ENCODE measurements at places on chromosomes 2 and 18.

- no peak for DNase-seq
Observed at GRCh38 chr2:47946593-47946992, 40.3 kb upstream of the FBXO11 start.

- no peak for DNase-seq
Observed at GRCh38 chr2:219369447-219369861, 18.3 kb downstream of the DNPEP start.

DNA sequence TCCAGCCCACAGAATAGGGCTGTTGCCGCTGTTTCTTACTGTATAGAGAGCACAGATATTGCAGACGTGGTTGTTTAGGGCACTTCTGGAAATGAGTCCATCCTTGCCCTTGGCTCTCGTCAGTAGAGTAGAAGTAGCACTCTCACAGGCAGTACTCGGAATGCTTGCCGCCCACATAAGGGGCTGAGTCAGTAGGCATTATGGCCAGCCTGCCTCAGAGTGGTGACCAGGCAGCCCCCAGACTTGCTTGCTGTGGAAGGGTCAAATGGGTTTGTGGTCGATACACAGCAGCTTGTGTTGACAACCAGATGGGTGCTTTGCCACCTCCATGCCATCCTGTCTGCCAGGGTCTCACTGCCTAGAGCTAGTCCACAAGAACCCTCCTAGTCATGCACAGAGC is 38.7 kb downstream of the PLEKHB2 start:
- no peak for DNase-seq

DNA sequence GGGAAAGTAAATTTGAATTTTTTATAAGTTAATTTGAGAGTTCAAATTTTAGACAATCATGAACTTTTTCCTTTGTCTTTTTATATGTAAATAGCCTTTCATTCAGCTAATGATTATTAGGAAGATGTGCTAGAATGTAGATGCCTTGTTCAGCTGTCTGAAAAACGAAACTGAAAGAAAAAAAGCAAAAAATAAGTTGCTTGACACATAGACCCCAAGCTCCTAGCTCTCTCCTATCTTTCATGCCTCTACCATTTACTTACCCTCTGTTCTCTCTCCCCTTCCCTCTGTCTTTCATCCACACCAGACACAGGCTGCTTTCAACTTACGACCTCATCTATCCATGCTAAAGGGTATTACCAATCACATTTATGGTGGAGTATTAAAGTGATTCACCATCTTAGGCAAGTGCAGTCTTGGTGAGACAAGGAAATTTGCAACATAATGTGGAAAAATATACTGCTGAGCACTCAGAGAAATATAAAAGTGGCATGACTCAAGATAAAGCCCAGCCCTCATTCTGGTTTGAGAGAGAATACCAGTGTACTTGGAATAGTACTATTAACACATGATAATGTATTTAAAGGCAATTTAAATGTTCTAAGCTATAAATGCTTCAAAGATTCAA is 425.6 kb downstream of the SUCLG1 start:
- no peak for DNase-seq

GRCh38 chr18:74116633-74117554 is 30.7 kb downstream of the FBXO15 start:
- DNase-seq = peak; percentile 2

DNA sequence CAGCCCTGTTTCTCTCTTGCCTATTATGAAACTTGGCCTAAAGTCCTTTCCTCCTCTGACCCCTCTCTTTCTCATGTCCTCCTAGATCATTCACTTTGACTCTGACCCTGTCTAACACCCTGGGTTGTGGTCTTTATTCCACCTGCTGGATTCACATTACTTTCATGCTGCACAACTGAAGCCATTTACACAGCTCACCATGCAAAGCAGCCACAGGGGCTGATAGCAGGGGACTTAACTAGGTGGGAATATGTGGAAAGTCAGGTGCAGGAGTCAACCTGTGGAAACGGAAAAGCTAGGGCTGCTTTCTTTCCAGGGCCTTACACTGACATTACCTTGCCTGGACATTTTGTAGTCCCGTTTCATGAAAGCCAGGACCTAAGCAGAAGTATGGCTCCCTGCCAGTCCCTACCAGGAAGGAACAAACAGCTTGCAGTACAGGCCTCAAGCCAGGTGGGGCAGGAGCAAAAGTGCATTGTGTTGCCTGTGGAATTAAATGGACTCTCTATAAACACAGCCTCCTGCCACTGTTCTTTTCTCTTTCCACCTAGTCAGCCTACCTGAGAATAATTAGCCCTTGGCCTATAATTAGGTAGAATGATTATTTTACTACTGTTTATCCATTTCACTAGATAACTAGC is 11.8 kb downstream of the MAPRE3 start:
- DNase-seq = peak; percentile 13

- no peak for DNase-seq
Observed at GRCh38 chr2:105781274-105781978, 36.7 kb downstream of the NCK2 start.

- no peak for DNase-seq
Observed at GRCh38 chr2:102100371-102101096, 42.0 kb upstream of the IL1R1 start.

DNA sequence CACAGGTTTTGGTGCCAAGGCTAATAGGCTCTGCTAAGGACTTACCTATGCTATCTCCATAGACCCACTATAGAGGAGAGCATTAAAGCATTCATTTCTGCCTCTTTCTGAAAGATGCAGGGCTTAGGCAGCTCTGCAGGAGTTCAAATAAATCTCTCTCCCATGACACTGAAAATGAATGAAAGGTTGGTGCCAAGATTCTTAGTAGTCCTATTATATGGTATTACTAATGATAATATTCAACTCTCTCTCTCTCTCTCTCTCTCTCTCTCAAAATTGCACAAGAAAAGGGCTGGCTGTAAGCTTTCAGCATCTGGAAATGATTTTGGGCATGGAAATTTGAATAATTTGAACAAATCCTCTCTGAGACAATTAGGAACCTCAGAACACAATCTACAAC is 433.7 kb downstream of the MBD2 start:
- no peak for DNase-seq

DNA sequence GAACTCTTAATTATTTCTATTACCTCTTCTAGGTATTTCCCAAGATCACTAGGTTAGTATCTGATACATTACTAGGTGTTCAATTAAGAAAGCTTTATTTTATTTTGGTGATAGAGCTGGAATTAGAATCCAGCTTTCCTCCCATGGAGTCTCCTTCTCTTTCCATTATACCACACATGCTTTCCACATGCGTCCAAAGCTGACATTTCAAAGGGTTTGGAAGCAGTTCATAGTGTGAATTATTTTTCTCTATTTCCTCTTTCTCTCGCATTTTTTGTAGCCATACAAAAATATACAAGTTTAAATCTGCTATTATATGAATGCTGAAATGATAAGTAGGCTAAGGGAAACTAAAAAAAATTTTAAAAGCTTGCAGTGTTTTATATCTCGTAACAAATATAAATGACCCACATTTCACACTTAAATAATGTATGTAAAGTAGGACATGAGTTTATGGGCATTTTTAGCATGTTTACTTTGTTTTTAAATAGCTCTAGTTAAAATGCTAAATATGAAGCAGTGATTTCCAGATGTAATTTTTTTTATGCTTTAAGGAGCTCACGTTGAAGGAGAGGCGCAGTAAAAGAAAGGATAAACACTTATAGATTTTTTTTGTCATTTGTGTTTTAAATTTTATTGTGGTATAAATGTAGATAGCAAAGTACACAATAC is 20.1 kb downstream of the ZC3H6 start:
- no peak for DNase-seq

GRCh38 chr2:238330391-238330790 is 10.1 kb downstream of the TRAF3IP1 start:
- no peak for DNase-seq

- no peak for DNase-seq
Observed at GRCh38 chr2:144132357-144132756, 387.6 kb downstream of the ZEB2 start.

DNA sequence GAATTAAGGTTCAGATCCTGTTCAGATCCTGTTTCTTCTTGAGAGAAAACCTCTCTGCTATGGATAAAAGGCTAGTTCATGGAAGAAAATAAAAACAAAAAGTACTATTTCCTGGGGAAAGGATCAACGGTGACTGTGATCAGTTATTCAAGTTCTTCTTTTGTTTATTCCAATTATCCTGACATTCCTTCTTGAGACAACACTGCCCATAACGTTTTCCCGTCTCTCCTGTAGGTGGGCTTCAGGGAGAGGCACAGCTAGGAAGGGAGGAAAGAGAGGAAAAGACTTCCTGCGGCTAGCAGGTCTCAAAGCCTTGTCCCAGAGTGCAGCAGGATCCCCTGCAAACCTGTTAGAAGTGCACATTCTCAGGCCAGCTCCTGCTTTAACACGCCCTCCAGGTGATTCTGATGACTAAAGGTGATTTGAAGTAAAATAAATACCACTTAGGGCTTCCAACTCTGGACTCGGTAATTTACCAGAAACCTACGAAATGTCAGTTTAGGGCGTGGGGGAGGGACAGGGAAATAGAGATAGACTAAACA is 4.5 kb upstream of the FHL2 start:
- no peak for DNase-seq

DNA sequence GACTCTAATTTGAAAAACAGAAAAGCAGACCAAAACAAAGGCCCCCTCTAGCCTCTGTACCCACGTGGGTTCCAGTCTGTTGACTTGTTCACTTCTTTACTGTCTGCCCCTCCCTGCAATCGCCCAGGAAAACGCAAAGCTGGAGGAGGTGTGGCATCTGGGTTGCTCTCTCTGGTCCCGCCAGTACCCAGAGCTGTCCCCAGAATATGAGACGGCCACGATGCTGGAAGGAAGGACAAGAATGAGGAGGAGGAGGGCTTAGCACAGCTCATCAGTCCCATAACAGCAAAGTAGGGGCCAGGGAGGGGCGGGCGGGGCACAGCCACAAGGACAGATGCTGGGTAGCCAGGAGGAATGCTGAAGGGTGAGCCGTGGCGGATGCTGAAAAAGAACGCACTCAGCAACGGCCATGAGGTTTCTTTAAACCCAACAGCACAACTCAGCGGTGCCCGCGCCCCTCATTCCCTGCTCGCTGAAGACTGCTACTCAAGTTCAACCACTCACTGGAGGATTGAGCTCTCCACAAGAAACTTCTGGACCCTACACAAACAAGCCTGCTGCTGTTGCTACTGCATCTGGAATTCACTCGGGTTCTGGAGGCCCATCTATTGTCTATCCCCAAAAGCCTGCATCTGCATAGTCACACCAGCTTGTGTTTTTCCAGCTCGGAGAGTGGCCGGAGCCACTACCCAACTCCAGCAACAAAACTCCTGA is 187.7 kb downstream of the HDAC4 start:
- DNase-seq = no peak

GRCh38 chr18:26667046-26667445 is 118.7 kb upstream of the KCTD1 start:
- DNase-seq = no peak

DNA sequence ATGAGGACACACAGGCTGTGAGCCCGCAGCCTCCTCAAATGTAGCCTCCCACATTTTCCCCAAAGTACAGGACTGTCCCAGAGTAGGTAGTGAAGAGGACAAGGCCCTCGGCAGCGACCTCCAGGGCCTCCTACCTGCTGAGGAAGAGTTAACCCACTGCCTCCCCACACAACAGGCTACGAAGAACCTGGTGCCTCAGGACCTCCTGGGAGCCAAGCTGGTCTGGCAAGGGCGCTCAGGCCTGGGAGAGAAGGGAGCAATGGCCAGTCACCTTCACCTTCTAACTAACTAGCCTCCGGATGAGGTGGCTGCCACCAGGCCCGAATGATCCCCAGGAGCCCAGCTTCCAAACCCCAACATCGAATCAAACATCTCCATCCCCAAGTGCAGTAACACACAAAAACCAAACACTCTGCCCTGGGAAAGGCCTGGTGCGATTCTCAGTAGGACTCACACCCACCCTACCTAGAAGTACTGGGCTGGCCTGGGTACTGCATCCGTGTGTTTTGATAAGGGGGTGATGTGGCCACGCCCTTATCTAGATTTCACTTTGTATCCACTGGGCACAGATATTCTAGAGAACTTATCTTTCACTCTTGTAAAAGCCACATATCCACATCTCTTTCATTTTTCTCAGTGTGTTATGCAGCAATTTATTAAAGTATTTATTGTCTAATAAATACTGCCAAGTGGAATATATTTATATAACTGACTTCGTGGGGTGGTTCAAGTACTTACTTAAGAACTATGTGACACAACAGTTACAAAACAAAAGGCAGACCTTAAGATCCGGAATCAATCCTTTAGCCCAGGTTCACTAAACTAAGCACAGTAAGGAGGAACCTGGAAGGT is 9.7 kb downstream of the ERFE start:
- DNase-seq = no peak

- no peak for DNase-seq
Observed at GRCh38 chr2:217520356-217521010, 482.3 kb downstream of the TNS1 start.

GRCh38 chr18:58492891-58493469 is 135.9 kb downstream of the ALPK2 start:
- DNase-seq = no peak

DNA sequence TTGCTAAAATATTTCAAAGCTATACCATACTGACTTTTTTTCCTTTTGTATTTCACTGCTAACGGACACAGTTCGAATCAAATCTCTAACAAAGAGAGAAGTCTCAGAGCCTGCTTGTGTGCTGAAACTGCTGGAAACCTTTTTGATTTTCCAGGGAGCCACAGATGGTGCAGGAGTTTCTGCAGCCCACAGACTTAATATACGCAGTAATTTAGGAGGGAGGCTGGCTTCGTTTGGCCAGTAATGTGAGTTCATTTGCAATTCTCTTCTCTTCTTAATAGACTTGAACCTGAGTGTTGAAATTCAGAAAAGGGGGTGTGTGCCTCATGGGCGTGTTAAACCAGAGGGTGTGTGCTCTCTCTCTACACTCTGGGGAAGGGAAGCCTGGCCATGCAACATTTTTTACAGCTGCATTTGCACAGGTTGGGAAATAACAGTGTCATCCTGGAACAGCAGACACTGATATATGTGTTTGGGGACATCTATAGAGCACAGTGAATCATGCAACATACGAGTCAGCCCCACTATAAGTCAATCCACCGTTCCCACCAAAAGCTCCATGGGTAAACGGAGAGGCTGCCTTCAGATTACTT is 333.0 kb downstream of the CLIP4 start:
- DNase-seq = no peak

DNA sequence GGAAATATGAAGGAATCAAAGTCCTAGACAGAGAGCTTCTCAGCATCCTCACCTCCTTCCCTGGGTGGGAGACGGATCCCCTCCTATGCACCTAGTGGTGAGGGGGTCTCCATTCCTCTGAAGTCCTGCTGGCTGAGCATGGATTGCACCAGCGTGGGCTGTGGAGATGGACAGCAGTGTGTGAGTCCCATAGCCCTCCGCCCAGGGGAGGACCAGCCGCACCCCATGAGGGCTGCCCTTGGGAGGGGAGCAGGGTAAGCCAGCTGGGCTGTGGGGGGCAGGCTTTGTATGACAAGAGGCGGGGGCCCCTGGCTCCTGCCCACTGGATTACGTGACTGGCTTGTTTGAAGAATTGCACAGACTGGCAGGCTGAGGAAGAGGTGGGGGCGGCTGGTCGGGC is 768.2 kb downstream of the GALR1 start:
- no peak for DNase-seq

Data from CD4-positive, alpha-beta T cell treated with Interleukin-2 at 100 ng/mL for 4 hours (primary cell).